HCT116 (cell line): ENCODE measurements at places on chromosomes 13 and 19.
A peak's percentile ranks its signal among the peaks of the same experiment; 100 is the strongest.

DNA sequence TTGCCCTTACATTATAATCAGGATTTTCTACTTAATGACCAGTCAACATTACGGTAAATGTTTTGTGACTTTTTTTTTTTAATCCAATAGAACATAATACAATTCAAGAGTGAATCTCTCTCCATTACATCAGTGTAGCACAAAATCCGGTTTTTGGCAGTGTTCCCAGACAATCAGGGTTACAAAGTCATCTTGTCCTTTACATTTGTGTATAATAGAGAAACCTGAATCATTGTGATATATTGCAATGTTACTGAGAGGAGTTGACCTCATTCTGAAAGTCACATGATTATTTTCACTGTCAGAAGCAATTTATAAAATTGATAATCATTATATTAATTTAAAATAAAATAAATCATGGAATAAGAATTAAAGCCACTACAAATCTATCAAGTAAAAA lies 1346.0 kb upstream of the SPRY2 start:
- no peak for DNase-seq

GRCh38 chr13:98490866-98491265 lies 86.0 kb downstream of the STK24 start:
- no peak for DNase-seq

GRCh38 chr13:20547479-20547908 lies 19.5 kb upstream of the IFT88 start:
- DNase-seq, result no peak

GRCh38 chr19:39737891-39738290 lies at the start of gene CLC:
Gene CLC (minus strand): TSS chr19:39738029. CDS start chr19:39737952, 77 bp downstream.
- no peak for DNase-seq

GRCh38 chr19:35135389-35135909 lies 590 bp upstream of the LGI4 start:
- DNase-seq, result peak; percentile 51

DNA sequence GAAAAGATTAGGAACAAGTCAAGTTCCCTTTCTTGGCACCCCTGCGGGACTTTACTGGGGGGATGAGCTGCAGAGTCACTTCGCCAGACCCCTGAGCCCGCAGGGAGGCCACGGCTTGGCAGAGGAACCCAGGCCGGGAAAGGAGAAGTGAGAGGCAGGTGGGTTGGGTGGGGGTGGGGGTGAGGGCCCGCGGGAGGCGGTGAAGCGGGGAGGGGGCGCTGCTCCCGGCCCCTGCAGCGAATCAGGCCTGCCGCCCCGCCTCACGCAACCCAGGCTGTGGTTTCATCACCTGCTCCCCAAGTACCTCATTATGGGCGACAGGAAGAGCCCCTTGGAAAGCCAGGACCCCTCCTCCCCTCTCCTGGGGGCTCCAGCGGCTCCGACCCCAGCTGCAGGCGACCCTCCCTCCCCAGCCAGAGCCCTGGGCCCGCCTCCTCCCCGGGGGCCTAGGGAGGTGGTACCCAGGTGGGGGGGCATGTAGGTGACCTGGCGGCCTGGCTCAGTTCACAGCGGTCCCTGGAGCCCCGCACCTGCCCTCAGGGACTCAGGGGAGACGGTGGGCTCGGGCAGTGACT lies 9.5 kb downstream of the MEF2B start:
- DNase-seq, result no peak

DNA sequence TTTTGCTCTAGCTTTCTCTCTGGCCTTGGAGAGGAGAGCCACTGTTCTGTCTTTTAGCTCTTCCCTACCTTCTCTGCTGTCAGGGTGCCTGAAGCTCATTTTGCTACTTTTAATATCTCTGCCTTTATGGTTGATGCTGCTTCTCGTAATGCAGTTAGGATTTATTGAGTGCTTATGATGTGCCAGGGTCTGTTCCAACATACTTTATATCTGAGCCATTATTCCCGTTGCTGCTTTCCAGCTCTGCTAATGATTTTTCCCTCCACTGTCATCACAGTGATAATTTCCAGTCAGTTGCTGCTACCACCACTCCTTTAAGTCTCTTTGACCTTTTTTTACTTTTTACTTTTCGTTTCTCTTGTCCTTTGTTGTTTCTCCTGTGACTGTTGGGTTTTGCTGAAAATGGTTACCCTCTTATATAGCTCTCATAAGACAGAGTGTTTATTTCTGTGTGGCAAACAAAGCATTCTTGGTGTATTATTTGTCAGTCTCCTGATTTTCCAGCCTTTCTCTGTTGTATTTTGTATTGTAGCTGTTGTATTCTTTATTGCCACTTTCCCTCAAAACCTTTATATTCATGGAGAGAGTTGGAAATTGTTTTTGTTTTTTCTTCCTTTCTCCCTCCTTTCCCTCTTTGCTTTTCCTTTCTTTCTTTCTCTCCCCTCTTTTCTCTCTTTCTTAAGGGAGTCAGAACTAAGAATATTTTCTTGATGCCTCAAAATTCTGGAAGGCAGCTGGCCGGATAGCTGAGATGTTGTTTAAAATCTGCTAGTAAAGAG lies 37.4 kb downstream of the COG6 start:
- no peak for DNase-seq

- no peak for DNase-seq
Observed at GRCh38 chr13:46728777-46729176, 68.2 kb downstream of the ESD start.

- no peak for DNase-seq
Observed at GRCh38 chr13:47480121-47480520, 521.0 kb downstream of the SUCLA2 start.

GRCh38 chr13:44322928-44323327 lies 50.7 kb upstream of the SERP2 start:
- no peak for DNase-seq

- no peak for DNase-seq
Observed at GRCh38 chr13:80742033-80742432, 401.1 kb upstream of the SPRY2 start.

GRCh38 chr19:44848036-44848811 lies 2.1 kb downstream of the NECTIN2 start:
- DNase-seq, result no peak

- DNase-seq, result no peak
Observed at GRCh38 chr13:43114504-43114903, 91.1 kb downstream of the DNAJC15 start.

DNA sequence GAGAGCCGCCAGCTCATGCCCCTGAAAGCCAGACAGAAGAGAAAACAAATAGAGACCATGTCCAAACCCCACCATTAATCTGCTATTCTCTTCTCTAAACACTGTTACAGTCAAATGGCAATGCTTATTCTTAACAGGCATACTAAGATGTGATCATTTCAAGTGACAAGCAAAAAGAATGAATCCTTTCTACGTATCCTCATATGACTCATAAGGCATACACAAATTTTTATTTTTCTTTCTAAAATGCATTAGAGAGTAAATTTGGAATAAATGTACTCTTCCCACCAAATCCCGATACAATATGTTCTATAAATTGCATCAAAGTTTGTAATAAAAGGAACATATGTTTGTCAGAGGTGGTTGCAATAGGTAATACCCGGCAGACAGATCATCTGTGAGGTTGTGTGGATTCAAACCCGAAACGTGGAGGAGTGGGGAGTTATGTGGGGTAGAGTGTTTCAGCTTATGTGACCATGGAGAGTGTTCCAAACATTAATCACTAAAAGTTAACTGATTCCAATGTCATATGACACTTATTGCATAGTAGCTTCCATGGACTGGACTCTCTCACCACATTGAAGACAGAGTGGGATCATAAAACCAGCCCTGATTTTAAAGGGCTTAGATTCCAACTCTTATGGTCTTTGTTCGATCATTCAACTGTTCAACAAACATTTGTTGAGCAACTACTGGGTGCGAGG lies 213.1 kb downstream of the DCLK1 start:
- no peak for DNase-seq

DNA sequence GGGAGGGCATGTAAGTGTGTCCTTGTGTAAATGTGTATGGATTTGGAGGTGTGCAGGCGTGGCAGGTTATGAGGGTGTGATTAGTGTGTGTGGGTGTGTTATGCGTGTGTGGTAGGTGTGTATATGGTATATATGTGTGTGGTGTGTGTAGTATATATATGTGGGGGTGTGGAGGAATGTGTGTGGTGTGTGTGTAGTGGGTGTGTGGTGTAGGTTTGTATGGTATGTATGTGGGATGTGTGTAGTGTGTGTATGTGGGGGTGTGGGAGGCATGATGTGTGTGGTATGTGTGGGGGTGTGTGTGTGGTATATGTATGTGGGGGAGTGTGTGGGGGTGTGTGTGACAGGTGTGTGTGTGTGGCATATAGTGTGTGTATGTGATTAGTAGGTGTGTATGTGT lies 104.2 kb downstream of the SLC7A1 start:
- DNase-seq, result no peak

DNA sequence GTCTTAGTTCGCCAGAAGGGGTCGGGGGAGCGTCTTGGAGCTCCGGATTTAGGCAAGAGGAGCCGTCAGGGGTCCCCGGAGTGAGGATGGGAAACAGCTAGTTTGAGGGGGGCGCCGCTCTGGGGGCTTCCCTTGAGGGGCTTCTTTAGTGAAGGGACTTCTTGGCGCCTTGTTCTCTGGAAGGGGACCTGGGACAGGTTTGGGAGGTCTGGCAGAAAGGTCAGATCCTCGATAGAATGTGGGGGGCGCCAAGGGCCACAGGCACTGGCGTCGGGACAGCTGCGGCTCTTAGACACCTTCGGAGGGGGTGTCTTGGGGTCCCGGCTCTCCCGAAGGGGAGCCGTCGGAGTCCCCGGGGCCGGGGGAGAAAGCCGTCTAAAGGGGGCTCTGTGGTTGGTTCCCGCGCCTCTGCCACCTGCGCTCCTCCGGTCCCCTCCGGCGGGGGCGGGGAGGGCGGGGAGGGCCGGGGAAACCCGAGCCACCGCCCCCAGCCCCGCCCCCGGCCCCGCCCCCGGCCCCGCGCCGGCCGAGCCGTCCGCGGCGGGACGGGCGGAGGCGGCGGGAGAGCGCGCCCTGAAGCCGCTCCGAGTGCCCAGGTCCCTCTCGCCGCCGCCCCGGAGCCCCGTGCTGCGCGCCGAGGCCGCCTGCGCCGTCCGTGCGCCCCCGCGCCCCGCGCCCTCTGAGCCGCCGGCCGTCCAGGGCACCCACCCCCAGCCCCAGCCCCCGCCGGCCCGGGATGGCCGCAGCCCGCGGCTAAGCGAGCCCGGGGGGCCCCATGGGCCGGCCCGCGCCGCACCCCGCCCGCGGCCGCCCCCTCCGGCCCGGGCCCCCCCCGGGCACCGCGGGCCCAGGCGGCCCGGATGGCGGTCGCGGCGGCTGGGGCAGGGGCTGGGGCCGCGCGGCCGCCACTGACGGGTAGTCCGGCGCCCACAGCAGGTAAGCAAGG lies at the start of gene NRTN:
Gene NRTN, plus strand, starts transcription at position 552 of the 946 bp plus-strand sequence. CDS start 19,099 bp downstream, outside the sequence.
- DNase-seq, result no peak

GRCh38 chr13:33794576-33794975 lies 23.4 kb upstream of the RFC3 start:
- DNase-seq, result no peak

DNA sequence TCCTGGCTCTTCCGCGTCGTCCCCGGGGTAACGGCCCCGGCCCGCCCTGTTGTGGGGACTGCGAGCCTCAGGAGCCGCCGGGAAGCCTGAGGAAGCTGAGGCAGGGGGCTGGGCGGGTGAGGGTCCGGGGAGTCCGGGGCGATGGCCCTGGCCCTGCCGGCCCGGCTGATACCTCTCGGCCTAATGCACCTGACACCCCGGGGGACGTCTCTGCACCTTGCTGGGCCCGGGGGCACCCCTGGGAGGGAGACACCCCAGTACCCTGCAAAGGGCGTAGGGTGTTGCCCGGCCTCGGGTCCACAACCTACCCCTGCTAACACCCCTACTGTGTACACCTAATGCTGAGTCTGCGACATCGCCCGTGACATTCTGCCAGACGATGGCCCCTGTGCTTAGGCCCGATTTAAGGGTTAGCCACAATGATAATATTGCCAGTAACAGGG lies 410 bp downstream of the PIN1 start:
- DNase-seq, result no peak

- no peak for DNase-seq
Observed at GRCh38 chr13:89136678-89137077, 1465.5 kb downstream of the SLITRK5 start.

DNA sequence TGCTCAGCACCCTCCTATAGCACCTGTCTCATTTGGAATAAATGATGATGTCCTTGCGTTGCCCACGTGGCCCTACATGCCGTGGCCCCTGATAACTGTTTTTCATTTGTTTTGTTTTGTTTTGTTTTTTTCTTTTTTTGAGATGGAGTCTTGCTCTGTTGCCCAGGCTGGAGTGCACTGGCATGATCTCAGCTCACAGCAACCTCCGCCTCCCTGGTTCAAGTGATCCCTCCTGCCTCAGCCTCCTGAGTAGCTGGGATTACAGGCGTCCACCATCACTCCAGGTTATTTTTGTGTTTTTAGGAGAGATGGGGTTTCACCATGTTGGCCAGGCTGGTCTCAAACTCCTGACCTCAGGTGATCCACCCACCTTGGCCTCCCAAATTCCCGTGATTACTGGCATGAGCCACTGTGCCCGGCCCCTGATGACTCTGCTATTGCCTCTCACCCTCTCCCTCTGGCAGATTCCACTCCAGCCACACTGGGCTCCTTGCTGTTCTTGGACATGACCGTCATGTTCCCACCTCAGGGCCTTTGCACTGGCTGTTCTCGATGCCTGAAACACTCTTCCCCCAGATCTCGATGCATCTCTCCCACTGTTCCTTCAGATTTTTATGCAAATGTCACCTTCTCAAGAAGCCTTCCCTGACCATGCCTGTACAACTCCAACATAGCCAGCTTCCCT lies 7.4 kb downstream of the C5AR2 start:
- DNase-seq, result no peak

DNA sequence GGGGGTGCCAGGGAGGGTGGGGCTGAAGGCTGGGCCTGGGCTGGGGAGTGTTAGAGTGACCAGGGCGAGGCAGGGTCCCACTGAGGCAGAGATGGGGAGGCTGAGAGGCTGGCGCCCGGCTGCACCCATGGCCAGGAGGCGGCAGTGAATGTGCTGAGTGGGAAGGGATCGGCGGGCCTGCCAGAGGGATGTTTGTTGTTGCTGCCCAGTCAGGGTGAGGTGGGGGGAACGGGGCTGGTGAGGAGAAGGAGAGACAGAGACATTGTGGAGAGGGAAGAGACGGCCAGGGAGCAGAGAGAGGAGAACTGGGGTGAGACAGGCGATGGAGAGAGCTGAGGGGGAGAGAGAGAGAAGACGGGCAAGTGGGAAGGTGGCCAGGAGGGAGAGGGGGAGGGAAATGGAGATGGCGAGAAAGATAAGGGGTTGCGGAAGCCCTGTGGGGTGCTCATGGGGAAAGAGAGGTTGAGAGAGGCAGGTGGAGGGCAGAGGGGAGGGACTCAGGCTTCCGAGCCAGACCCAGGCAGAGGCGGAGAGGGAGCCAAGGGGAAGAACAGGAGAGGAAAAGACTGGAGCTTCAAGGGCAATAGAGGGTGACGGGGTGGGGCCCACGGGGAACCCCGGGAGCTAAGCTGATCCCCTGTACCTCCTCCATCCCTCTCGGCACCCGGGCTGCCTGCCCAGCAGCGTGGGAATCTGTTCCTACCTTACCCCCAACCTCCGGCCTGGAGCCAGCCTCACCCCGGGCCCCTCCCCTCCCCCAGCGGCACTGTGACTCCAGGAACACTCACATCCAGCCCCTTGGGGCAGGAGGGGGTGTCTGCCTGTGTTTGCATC lies 690 bp upstream of the B3GNT8 start:
- no peak for DNase-seq

- DNase-seq, result no peak
Observed at GRCh38 chr13:26340807-26341206, 86.9 kb downstream of the CDK8 start.
